NCI-H1105 (cell line): ENCODE measurements at places on chromosomes 13 and 19.

GRCh38 chr19:20078581-20079031 lies 806 bp downstream of the ZNF90 start:
- DNase-seq: peak; percentile 78

DNA sequence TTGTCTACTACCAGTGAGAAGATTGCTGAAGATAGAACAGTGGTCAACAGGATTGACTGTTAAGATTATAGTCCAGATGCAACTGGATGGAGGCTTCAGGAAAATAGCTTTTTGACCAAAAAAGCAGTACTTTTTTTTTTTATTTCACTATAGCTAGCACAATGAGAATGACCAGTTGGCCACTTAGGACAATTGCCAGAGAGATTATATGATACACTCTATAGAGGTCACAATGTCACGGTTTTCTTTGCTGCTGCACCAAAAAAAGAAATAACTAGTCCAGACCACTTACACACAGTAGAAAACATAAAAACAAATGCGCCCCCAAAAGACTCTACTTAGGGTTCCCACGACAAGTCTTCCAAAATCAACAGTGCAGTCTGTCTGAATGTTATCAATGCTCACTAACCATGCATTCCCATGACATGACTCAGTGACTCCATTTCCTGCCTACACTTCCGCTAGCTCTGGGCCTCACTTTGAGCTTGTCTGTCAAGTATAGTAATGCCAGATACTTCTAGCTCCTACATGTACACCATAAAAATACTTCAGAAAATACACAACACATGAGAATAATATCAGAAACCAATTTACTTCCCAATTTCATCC lies 209.1 kb upstream of the STARD13 start:
- DNase-seq: no peak

DNA sequence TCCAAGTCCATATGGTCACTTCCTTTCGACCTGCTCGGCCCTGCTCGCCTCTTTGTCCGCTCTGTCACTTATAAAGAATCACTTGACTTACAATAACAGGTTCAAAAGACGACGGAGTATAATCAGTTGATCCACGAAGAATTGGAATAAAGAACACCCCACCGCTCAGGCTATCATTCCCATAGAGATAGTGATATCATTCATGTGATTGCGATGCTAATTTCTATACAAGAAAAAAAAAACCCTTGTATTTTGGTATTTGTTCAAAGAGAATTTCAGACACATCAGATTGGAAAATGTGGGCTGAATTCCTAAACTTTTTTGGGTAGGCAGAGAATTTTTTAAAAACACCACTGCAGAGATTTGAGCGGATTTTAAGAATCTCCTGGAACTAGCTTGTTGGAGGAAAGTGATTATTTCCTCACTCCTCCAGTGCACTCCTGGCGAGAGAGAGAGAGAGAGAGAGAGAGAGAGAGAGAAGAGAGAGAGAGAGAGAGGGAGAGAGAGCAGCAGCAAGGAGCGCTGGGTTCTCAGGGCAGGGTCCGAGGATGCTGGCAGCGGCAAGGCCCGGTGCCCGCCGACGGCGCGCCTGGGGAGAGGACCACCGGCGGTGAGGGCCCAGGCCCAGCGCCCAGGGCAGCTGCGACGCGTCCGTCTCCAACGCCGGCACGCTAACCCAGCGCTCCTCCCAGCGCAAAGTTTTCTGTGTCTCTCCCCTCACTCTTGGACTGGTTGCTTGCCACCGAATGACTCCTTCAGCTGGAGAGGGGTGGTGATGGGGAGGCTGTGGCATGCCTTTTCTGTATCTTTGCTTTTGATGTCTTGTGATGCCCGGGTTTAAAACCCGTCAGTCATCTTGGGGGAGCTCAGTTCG lies 149.0 kb upstream of the ZNF536 start:
- DNase-seq: no peak

- DNase-seq: no peak
These were observed at the start of gene PCDH9 for GRCh38 chr13:67229481-67230403. Gene PCDH9, minus strand, starts transcription at chr13:67230336. Its CDS starts 1,896 bp downstream, at chr13:67228440.

- no peak for DNase-seq
These were observed 222.8 kb downstream of the POSTN start for GRCh38 chr13:37375724-37376123.

DNA sequence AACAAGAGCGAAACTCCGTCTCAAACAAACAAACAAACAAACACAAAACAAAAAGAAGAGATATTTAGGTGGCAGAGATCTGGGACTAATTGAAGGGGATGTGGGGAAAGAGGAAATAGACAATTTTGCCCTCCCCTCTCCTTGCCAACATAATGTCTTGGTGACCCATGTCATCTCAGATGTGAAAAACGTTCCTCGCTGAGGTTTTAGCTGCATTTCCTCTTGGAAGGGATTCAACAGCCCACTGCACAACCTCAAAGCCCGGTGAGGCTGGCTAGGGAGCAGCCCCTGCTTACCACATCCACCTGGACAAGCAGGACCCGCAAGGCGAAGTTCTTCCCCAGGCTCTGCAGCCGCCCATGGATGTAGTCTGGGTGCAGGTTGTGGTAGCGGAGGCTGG lies 4.9 kb downstream of the ERCC1 start:
- DNase-seq: no peak

DNA sequence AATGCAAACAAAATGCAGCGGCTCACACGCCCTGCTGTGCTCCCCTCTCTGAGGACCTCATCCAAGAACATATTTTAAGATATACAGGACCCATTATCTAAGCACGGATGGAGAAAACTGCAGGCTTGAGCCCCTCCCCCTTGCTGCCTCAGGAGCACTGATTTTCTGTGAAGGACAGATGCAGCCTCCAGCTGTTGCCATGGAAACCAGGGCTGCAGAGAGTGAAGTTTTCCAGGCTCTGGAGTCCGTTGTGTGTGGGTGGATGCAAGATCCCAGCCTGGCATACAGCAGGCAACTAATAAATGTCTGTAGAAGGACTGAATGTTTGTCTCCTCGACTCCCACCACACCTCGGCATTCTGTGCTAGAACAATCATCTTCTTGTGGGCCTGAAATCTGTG lies 105.6 kb upstream of the PEG3 start:
- no peak for DNase-seq

DNA sequence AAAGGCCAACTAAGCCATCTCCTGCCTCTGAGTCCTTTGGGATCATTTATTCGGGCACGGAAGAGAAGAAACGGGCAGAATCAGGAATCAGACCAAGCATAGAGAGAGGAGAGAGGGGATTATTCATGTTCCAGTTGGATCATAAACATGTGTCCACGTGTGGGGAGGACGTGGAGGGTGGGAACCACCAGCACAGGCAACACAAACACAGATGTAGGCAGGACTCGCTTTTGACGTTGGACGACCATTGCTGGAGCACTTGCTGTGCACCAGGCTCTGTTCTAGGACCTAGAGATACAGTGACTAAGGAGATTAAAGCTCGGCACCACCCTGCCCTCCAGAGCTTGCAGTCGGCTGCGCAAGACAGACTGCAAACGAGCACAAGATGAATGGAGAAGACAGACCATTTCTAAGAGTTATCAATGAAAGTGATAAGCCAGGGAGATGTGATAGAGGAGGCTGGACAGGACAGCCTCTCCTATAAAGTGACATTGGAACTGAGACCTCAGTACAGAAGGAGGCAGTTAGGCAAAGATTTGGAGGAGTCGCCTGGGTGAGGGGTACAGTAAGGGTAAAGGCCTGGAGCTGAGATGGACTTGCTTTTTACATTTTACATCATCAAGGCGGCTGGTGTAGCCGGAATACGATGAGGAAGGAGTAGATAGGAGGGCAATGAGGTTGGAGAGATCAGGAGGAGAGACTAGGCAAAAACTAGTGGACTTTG lies 716 bp downstream of the SH2D3A start:
- no peak for DNase-seq

DNA sequence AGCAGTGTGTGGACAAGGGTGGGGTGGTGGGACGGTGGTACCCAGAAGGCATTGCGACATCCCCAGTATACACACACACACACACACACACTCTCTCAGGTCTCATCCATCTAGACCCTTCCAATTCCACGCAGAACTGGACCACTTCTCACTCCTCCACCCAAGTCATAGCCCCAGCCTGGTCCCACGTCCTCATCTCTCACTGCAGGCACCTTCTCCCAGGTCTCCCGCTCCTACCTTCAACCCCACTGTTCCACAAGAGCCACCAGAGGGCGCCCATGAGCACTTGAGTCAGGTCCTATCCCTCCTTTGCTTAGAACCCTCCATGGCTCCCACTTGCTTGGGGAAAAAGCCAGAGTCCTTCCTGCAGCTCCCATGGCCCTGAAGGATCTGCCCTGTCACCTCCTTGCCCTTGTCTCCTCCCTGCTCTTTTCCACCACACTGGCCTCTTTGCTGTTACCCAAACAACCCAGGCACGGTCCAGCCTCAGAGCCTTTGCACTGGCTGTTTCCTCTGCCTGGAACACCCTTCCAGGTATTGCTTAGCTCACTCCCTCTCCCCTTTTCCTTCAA lies 62.6 kb downstream of the IER2 start:
- no peak for DNase-seq

DNA sequence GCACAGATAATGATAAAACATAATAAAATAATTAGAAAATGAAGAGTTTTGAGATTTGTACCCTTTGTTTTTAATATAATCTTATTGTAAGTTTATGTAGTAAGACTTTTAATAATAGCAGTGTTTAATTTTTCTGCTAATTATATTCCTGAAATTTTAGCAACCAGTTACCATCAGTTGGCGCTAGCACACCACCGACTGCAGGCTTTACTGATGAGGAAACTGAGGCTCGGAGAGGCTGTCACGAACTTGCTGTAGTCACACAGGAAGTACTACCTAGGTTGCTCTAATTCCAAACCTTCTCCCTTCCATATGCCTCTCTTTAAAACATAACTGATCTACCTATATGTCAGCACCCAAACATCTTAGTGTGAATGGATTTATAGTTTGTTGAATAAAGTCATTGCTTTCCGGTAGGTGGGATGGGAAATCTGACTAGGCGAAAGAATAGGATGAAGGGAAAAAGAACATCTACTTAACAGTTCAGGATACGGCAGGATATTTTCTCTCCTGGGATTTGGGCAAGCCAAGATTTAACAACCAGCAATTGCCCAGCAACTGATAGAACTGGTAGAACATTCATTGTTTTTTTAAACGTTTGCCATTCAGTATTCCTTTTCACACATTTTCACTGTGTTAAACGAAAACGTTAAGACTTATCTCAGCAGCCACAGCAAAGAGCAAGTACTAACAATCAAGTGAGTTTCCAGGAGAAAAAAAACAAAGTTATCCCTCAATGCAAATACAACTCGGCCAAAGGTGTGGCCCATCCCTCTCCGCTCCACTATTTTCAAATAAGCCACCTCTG lies 822 bp upstream of the RFXAP start:
- no peak for DNase-seq

GRCh38 chr13:35598790-35599369 lies 122.4 kb upstream of the MAB21L1 start:
- DNase-seq: no peak

- no peak for DNase-seq
These were observed 740 bp downstream of the ELAVL3 start for GRCh38 chr19:11479898-11480714.

GRCh38 chr13:50125304-50125553 lies 110.0 kb downstream of the KCNRG start:
- DNase-seq: no peak

DNA sequence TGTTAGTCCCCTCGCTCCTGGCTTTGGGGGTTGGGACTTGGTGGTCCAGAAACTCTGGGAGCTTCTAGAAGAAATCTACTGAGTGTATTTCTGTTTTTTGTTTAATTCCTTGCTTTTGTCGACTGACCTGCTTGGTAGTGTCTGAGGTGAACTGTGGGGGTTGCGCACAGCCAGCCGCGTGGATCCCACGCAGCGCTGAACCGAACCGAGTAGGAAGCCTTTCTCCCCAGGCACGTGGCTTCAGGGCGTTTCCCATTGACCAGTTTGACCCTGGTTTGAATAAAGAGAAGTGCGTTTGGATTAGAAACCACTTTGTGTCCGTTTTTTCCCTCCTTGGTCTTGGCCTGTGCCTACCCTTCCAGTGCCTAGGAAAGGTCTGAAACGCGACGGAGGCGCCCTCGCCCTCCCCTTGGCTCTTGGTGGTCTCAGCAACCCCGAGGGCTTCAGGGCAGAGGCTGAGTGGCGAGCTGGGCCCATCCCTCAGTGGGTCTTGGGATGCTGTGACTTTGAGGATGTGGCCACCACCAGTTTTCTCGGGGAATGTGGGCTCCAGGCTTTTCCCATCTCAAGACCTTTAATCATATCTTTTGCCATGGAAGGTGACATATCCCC lies 2.7 kb upstream of the RPS15 start:
- DNase-seq: no peak

DNA sequence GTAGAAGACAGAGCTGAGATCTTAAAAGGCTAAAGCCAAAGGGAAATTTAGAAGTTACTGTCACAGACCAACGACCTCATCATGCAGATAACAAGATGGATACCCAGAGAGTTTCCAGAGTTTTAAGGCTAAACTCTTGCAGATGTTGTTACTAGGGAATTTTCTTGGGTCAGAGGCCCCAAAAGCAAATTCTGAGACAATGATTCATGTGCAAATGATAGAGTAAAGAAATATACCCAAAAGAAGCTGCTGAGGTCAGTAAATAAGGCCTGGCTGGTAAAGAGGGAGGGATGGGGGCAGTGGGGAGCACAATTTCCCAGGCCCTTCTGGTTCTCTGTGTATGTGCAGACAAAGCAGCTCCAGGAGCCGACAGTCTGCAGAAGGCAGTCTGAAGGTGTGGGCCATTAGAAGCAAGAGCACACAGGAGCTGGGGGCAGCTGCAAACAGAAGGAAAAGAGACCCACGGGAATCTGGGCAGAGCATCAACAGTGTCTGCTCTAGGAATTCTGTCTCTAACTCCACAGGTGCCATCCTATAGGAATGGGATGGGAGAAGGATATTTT lies 330.8 kb downstream of the TBC1D4 start:
- no peak for DNase-seq

DNA sequence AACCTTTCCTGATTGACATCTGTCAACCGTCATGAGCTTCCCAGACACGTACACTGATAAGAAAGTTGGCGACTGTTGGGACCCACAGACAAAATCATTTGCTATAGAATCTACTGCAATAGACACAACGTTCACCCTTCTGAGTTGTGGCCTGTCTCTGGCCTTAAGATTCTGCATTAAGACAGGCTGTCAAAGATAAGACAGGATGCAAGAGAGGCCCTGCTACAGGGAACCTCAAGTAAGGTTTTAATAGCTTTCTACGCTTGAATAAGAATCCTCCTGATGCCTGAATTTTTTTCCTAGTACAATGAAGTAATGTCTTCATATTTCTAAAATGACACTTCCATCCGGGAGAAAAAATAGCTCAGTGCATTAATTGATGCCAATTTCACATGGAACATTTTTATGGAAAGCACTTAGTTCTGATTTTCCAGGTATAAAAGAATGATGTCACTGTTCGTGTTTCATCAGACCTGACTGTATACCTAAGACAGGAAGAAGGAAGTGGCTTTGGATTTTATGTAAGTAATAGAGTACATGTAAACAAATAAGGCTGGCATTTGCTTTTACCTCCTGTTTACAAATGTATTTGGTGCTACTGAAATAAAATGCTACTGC lies 275.2 kb upstream of the GPC6 start:
- DNase-seq: no peak

GRCh38 chr13:70051531-70051930 lies 56.1 kb upstream of the ATXN8OS start:
- DNase-seq: no peak
